ENCODE measurements at places on chromosomes 7 and 10. TPM values are rescaled to one million over a fixed set of nuclear protein-coding genes. Genes with fewer than 3 reads are reported as not detected.
A peak's percentile ranks its signal among the peaks of the same experiment; 100 is the strongest.

- H3K27me3 ChIP-seq: no peaks in the 10 kb centered on the region
- H3K36me3 ChIP-seq: no peaks in the 10 kb centered on the region
- H3K27ac ChIP-seq: no peak overlapping the region
- no peak for DNase-seq
- H3K4me1 ChIP-seq: no peaks in the 10 kb centered on the region
Measured at GRCh38 chr10:127157506-127158200, 38.7 kb downstream of the INSYN2A start.

DNA sequence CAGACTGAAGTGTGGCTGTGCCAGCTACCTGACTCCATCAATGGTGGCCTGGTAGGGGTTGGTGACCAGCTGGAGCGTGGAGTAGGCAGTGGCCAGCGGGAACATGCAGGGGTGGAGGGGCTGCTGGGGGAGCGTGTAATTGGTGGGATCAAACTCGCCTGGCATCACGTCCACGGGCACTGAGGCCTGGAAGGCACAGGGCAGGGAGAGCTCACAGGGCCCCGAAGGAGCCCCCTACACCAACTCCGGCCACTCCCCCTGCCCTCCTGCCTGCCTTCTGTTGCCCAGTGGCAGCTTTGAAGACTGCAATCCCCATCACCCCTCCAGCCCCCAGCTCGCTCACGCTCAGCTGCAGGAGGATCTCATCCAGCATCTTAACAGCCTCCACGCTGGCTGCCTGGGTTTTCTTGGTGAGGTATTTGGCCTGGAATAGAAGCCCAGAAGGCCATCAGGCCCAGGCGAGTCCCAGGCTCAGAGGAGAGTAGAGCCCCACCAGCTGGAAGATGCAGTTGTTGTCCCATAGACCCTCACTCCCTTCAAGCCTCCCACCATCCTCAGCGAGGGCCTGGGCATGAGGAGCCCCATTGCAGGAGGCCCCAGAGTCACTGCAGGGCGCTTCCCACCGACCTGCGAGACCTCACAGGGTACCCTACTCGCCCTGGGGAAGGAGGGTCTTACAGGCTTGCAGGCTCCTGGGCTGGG, 7.1 kb downstream of the POLD2 start:
- peaks cover 3% of the 10 kb centered on the region for H3K36me3 ChIP-seq
- DNase-seq: no peak
- no peaks in the 10 kb centered on the region for H3K27me3 ChIP-seq
- H3K4me1 ChIP-seq: peaks cover 3% of the 10 kb centered on the region
- H3K4me3 ChIP-seq: no peak overlapping the region

DNA sequence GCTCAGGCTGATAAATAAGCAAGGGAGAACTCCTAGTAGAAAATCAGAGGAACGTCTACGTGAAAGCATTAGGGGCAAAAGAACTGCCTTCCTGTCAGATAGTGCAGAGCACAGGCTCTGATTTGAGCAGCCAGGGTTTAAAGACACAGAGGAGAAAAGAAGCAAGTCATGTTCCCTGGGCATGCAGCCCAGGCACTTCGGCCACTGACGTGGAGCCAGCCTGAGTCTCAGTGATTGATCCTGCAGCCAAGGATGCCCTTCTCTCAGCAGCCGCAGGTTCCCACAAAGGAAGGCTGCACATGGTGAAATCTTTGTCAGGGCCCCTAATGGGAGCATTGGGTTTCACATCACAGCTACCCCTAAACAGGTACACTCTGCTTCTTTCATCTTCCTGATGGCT, 161.7 kb upstream of the HPS1 start:
- no peak overlapping the region for H3K27ac ChIP-seq
- H3K36me3 ChIP-seq: no peaks in the 10 kb centered on the region

- H3K27ac ChIP-seq: peak overlapping the region; percentile 92
- no peak for DNase-seq
- no peaks in the 10 kb centered on the region for H3K27me3 ChIP-seq
- H3K4me1 ChIP-seq: no peaks in the 10 kb centered on the region
- H3K4me3 ChIP-seq: no peak overlapping the region
Measured at GRCh38 chr7:94391726-94392392, 2.8 kb upstream of the COL1A2 start.

DNA sequence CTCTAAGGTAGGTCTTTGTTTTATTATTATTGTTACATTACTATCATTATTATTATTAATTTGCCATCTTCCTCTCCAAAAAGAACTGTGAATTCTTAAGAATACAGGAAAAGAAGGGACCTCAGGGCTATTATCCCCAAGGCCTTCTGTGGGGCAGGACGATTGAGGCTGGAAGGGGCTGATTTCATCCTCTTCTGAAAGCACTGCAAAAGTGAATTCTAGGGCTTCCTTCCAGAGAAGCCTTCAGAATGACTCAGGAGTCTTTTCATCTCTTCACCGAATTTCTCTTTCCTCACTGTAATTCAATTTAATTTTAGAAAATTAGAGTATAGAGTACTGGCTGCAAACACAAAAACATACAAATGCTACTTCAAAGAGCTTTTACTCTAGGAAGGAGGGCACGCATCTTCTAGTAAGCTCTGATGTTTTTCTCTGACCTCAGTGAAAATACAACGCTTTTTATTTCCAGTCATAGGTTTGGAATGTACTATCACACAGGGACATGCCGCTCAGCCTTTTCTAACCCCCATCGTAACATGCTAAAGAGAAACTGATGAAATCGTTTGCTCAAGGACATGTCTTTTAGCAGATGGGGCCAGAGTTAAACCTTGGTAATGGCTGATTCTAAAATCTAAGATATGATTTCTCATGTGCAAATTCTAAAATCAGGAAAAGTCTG, 280.2 kb upstream of the PITRM1 start:
- no peaks in the 10 kb centered on the region for H3K27me3 ChIP-seq
- no peaks in the 10 kb centered on the region for H3K36me3 ChIP-seq
- peaks cover 28% of the 10 kb centered on the region for H3K4me1 ChIP-seq
- no peak overlapping the region for H3K4me3 ChIP-seq
- H3K27ac ChIP-seq: peak overlapping the region; percentile 82

GRCh38 chr10:97573021-97573420, 442 bp downstream of the ANKRD2 start:
- H3K4me3 ChIP-seq: no peak overlapping the region
- H3K4me1 ChIP-seq: peaks cover 18% of the 10 kb centered on the region
- peaks cover 29% of the 10 kb centered on the region for H3K36me3 ChIP-seq
- H3K27me3 ChIP-seq: no peaks in the 10 kb centered on the region
- H3K27ac ChIP-seq: peak overlapping the region; percentile 82
- no peak for DNase-seq

DNA sequence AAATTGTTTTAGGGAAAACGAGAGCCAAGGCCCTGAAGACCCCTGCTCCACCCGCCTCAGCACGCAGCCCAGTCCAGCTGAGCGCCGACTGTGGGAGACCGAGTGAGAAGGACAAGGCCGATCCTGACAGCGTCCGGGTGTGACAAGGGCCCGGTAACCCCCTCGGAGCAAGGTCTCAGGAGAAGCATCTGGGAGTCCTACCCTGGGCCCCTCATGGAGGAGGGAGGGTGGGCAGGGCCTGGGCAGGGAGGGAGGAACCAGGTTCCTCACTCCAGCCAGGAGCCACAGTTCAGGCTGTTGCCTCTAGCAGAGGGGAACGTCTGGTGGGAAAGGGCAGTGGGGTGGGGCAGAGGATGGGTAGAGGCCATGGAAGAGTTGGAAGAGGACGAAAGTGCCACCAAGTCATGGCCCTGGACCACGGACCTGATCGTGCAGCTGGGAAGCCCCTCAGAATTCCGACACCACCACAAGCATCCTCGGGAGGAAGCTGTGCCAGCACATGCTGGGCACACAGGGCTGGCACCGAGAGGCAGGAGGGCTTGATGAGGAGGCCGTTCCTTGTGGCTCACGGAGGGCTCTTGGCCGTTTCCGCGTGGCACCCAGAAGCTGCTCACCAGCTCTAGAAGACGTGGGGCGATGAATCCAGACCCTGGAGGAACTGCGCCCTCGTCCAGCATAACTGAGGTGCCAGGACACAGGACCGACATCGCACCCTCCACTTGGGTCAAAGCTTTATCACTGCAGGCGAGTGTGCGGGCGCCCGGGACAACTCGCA, 2.2 kb upstream of the KNDC1 start:
- no peaks in the 10 kb centered on the region for H3K36me3 ChIP-seq
- H3K4me1 ChIP-seq: peaks cover 16% of the 10 kb centered on the region
- H3K27me3 ChIP-seq: peaks cover 49% of the 10 kb centered on the region
- no peak overlapping the region for H3K27ac ChIP-seq

DNA sequence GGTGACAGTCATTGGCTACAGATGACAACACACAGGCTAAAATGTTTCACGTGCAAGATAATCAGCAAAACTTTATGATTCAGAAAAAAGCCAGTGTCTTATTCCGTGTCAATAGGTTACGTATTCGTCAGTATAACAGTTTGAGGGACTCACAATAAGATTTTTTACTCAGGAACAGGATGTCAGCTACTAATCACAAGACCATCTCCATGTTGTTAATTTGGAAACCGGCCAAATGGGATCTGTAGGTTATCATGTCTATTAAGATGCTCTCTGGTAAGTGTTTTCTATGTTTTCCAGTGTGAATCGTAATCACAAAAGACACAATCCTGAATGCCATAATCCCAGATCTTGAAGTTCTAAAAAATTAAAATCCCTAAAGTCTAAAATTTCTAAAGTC, 197.3 kb downstream of the ETV1 start:
- no peaks in the 10 kb centered on the region for H3K36me3 ChIP-seq
- H3K4me3 ChIP-seq: no peak overlapping the region
- no peaks in the 10 kb centered on the region for H3K27me3 ChIP-seq
- no peak overlapping the region for H3K27ac ChIP-seq

DNA sequence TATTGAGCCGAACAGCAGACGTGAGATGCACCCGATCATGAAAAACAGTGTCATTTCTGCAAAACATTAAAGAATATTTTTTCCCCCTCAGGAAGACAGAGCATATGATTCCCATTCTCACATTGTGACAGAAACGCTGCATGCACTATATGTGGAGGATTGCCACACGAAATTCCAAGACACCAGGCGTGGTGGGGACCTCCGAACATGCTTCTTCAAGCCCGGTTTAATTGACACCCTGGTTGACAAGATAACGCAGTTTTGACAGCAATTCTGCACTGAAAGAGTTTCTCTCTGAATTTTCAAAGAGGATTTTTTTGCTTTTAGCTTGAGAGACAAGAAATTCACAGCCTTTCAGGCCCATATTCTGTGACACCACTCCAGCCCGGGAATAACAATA, 442.8 kb upstream of the NRP1 start:
- H3K27me3 ChIP-seq: no peaks in the 10 kb centered on the region
- no peaks in the 10 kb centered on the region for H3K4me1 ChIP-seq
- H3K27ac ChIP-seq: no peak overlapping the region
- DNase-seq: no peak
- H3K36me3 ChIP-seq: no peaks in the 10 kb centered on the region
- H3K4me3 ChIP-seq: no peak overlapping the region

GRCh38 chr10:95406651-95407280, 116.0 kb upstream of the PDLIM1 start:
- no peaks in the 10 kb centered on the region for H3K27me3 ChIP-seq
- H3K27ac ChIP-seq: peak overlapping the region; percentile 84
- peaks cover 99% of the 10 kb centered on the region for H3K4me1 ChIP-seq
- no peak overlapping the region for H3K4me3 ChIP-seq

The ERVW-1 gene
- polyA plus RNA-seq: 0.03 TPM

The SRRM3 gene
- 1.8 TPM for polyA plus RNA-seq

The PANK1 gene
- 18.0 TPM for polyA plus RNA-seq

The MCU gene
- polyA plus RNA-seq: 57.7 TPM

The PLAC9 gene
- polyA plus RNA-seq: 1.2 TPM

The CCDC3 gene
- polyA plus RNA-seq: 0.60 TPM

Data from sigmoid colon (tissue), 7 donors.